Fibroblast of gingiva (primary cell): ENCODE measurements at places on chromosomes 4 and X.

DNA sequence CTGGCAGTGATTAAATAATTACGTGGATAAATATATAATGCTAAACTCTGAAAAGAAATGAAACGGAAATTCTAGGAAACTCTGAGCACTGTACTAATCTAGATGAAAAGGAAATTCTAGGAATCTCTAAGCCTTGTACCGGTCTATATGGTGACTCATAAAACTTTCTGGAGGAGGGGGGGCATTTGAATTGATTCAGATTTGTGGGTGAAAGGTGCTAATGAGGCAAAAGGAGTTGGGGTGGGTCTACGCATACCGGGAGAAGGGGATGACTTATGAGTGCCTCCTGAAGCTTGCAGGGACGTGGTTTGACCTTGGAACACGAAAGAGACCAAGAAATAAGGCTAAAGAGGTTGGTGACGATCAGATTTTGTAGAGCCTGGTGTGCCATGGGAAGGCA lies 151.7 kb upstream of the CASK start:
- no peak for DNase-seq

GRCh38 chrX:16610121-16610621 lies 39.8 kb upstream of the S100G start:
- DNase-seq = no peak

DNA sequence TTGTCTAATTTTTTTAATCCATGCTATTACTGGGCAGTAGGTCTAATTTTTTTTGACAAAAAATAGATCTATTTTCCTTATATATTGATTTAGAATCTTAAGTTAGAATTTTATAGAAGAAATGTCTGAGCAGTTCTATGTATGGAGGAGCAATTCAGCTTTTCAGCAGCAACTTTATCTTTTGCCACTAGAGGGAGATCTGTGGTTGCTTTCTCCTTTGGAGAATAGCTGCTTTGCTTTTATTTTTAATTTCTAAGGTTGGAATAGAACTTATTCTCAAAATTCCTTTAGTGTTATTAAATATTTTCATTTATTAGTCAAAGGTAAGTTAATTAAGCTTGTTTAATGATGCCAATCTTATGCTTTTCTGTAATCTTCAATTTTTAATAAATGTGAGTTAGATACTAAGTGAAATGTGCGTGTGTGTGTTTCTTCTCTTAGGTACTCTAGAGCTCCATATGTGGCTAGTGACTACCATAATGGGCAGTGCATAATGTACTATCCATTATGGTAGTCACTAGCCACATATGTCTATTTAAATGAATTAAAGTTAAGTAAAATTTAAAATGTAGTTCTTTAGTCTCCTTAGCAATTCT lies 29.3 kb downstream of the FAM199X start:
- DNase-seq = peak; percentile 1

DNA sequence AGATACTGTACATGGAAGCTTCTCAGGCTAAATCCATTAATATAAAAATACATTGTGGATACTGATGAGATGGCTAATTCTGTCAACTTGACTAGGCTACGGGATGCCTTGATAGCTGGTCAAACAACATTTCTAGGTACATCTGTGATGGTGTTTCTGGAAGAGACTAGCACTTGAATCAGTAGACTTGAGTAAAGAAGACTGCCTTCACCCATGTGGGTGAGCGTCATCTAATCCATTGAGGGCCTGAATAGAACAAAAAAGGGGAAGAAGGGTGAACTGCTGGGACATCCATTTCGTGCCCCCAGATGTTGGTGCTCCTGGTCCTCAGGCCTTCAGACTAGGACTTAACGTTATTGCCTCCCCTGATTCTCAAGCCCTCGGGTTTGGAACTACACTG lies 3.7 kb upstream of the SRP72 start:
- DNase-seq = no peak

GRCh38 chr4:78336093-78336943 lies 215.3 kb upstream of the ANXA3 start:
- peak; percentile 2 for DNase-seq

GRCh38 chr4:98260047-98260578 lies 1.1 kb upstream of the RAP1GDS1 start:
- peak; percentile 1 for DNase-seq

GRCh38 chr4:145795521-145795920 lies 115.6 kb downstream of the C4orf51 start:
- peak; percentile 43 for DNase-seq

- DNase-seq = peak; percentile 1
These were observed at the start of gene AKAP14 for GRCh38 chrX:119895843-119896326. Gene AKAP14, plus strand, starts transcription at chrX:119895893. Its CDS starts 7,331 bp downstream, at chrX:119903224.

DNA sequence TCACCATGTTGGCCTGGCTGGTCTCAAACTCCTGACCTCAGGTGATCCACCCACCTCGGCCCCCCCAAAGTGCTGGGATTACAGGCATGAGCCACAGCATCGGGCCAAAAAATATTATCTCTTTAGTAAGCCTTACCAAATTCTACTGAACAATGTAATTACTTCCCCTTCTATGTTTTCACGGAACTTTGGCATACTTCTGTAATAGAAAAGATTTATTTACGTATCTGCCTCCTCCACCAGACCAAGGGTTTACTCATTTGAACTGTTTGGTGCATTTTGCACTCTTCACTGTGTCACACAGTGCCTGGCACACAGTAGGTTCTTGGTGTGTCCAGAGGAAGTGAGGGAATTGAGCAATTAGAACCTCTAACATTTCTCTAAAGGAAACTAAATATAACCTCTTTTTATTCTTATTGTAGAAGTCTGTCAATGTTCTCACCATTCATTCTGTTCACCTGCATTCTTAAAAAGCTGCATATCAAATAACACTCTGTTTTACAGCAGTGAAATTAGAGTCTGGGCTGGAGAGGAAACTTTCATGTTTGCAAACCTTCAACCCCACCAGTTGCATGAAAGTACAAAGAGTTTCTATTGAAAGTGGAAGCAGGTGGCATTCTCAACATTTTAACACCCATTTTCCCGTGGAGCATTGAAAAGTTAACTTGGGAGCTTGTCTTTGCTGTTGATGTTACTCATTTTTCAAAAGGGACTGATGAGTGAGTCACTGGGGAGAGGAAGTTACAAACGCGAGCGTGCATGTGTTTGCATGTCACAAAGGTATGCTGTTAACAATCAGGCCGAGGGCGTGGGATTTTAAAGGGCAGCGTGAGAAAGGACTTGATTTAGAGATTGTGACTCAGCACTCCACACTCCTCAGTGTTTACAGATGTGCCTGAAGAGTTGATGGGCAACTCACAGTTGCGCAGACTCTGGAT lies 314.1 kb downstream of the STK32B start:
- peak; percentile 13 for DNase-seq

DNA sequence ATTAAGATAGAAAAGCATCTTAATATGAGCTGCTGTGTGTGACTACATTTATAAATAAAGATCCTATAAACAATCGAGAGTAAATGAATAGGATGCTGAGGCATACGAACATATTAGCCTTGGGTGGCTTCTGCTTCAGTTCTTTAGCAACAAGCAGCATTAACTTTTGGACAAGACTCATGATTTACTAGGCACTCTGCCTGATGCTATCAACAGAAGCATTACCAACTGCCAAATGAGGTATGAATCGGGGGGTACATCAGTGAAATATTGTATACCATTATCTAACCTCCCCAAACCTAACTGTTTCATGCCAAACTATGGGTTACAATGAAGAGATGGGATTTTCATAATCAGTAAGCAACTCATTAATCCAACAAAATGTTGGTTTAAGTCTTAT lies 113.1 kb downstream of the RAB28 start:
- DNase-seq = no peak

- no peak for DNase-seq
These were observed 492.0 kb downstream of the IDS start for GRCh38 chrX:149013081-149013480.

DNA sequence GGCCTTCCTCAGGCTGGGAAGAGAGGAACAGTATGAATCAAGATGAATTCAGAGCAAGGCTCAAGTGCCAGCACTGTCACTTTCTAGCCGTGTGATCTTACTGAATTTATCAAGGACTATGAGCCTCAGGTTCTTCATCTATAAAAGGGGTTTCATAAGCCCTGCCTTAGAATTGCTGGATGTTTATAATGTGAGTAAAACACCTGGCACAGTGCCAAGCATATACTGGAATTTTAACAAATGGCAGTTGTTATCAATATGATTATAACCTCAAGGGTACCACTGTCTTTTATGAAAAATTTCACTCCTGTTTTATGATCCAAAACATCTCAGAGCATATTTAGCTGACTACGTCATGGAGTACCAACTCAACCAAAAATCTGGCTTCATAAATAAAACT lies 4.0 kb downstream of the MAGEC2 start:
- DNase-seq = no peak

DNA sequence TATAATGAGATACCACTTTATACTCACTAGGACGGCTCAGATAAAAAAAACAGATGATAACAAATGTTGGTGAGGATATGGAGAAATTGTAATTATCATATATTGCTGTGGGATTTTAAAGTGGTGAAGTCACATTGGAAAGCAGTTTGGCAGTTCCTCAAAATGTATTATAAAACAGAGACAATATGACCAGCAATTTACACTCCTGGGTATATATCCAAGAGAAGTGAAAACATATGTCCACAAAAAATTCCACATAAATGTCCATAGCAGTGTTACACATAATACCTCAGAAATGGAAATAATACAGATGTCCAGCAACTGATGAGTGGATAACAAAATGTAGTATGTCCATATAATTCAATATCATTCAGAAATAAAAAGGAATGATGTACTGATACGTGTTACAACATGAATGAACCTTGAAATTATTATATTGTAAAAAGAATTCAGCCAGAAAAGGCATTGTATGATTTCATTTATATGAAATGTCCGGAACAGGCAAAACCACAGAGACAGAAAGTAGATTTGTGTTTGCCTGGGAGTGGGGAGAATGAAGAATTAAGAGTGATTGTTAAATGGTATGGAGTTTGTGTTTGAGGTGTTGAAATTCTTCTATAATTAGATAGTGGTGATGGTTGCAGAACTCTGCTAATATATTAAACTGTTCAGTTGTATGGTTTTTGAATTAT lies 220.9 kb downstream of the SLC7A11 start:
- no peak for DNase-seq

DNA sequence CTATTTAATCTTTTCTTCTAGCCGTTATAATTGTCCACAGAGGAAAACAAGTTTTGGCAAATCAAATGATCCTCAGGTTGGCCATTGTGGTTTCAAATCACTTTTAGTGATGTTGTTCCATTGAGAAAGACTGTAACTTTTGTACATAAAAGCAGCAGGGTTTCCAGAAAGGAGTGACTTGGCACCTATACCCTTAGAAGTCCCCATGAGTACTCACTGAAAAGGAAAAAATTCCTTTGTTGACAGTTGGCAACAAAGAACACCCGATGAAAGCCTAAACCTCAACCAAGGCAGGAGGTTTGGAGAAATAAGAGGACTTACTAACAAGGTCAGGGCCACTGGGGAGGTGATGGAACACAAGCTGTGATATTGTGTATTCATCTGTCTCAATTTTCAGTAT lies 474.4 kb downstream of the RAPGEF2 start:
- DNase-seq = no peak

- no peak for DNase-seq
These were observed 19.0 kb downstream of the FAM47E start for GRCh38 chr4:76270244-76271175.

DNA sequence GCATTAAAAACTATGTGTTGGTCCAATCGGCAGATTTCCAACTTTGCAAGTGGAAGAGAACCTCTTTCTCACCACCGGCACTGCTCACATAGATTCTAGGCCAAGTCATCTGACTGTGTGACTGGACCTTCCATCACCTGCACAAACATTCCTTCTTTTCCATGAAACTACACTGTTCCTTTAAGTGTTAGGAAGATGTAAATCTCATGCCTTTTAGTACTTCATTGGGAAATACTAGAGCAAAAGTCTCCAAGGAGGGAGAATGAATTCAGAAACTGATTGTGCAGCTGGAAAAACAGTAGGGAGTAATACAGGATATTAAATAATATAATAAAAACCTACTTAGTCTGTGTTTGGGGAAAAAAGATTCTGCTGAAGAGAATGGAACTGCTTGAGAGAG lies 238.2 kb downstream of the GPC3 start:
- DNase-seq = no peak

- DNase-seq = no peak
These were observed 64.1 kb downstream of the ANXA5 start for GRCh38 chr4:121632636-121633035.

DNA sequence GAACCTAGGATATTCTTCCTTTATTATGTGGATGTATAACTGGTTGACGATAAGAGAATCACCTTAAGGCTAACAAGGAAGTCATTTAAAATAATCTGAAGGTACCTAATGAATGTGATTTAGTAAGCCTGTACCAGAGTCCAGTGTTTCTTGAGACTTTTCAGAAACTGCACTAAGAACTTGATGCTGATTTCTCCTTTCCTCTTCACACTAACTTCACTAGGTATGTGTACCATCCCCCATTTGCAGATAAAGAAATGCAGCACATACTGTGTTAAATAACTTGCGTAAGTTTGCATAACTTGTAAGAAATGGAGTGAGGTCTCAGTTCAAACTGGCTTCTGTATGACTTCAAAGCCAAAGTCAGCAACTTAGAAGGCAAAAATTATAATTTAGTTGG lies 63.3 kb downstream of the ELOVL6 start:
- no peak for DNase-seq

DNA sequence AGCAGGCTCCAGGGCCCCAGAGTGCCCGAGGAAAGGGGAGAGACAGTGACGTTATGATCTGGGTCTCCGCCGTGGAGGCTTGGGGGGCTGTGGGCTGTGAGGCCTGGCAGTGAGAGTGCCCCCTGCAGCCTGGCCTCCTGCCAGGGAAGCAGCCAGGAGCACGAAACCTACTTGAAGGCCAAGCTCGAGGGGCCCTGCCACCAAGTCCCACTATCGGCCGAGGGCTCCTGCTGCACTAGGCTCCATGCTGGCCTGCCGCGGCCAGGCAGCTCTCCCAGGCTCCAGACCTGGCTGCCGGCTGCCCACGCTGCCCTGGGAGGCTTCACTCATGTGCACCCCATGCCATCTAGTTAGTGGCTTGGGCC lies 18.7 kb downstream of the FLNA start:
- DNase-seq = no peak

GRCh38 chr4:120215350-120215749 lies 148.7 kb upstream of the MAD2L1 start:
- peak; percentile 67 for DNase-seq

DNA sequence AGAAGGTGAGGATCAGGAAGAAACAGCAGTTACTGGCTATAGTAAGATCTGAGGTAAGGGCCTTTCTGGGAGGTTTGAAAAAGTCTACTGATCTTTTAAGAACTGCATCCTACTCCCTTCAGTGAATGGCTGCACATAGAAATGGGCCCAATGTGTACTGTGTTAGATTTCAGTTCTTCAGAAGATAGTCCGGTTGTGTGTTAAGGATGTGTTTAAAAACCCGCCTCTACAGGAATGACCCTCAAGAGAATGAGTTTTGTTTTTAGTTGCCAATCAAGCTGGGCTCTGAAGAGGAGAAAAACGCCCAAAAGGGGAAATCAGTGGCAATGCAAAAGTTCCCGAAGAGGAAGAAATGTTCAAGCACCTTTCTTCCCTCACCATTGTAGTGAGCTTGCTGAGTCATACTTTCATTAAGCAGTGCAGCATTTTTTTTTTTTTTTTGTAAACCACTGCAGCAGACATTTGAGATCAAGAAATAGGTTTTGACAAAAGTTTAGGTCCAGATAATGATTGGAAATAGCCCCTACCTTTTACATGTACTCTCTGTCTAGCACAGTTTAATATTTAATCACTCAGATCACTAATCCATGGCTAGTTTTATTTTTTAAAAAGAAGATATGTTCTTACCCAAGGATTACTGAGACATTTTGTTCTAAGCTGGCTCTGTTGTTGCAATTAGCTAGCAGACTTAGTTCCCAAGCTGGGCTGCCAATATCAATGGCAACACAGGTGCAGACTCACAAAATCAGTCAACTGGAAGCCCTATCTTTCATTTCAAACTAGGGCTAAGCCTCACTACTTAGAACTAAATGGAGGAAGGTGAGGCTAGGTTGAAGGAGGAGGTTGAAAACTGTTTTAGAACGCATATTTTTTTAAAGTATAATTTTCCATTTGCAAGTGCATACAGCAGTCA lies 7.0 kb upstream of the TRPC5OS start:
- no peak for DNase-seq
